Large intestine (tissue), 12 donors: ENCODE measurements at places on chromosomes 6 and 20. TPM values are rescaled to one million over a fixed set of nuclear protein-coding genes. Genes with fewer than 3 reads are reported as not detected.

Gene TREML1
- 0.07 TPM for polyA plus RNA-seq

Gene CAPN11
- 0.03 TPM for polyA plus RNA-seq

Gene VARS1
- 34.2 TPM for polyA plus RNA-seq

Gene AMD1
- 83.5 TPM for polyA plus RNA-seq

Gene HEY2
- 1.8 TPM for polyA plus RNA-seq

Gene SPATA25
- 17.3 TPM for polyA plus RNA-seq

DNA sequence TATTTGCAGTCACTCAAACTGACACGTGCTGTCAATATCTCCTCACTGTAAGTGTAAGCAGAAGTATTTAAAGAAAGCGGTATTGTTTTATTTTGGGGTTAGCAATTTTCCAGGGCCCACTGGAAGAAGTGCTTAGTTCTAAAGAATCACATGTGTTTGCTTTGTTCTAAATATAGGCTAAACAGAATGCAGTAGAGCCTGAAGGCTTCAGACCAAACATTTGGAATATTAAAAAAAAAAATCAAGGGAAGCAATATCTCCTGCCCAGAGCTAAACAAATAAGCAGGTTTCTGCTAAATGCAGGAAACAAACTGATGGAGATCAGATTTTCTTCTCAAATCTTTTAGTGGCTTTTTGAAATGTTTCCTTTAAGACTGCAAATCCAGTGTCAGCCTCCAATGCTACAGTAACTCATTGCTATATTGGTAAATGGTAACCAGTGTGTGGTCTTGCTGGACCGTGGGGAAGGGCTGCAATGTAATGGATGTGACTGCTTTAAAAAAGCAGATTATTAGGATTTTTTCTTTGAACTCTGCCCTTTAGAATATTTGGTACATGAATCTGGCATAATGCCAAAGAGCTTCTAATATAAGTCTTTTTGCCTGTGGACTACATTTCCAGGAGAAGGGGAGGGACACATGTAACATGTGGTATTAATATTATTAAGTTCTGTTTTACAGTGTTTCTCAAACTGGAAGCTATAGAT, 317.1 kb upstream of the FERMT1 start:
- DNase-seq, result no peak

- DNase-seq, result peak; percentile 59
Measured at GRCh38 chr20:47773371-47773786, 11.9 kb downstream of the SULF2 start.

- no peak for DNase-seq
Measured at GRCh38 chr6:20432692-20433091, 31.0 kb downstream of the E2F3 start.

DNA sequence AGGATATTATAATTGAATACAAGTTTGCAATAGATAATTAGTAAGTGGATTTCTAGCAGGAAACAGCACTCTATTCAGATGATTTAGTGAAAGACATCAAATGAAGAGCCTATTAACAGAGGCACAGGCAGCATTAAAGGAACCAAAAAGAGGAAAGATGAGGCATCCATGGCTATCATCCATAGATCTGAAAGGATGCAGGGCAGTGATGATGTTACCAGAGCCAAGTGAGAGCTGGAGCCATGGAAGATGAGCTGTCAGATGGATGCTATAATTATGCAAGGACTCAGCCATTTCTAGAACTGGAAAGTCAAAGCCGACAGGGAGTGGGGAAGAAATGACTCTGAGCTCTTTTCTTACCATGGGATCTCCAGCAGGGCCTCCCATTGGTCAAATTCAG, 66.8 kb upstream of the ANKEF1 start:
- no peak for DNase-seq
